ENCODE measurements at places on chromosomes 1 and 21. TPM values are rescaled to one million over a fixed set of nuclear protein-coding genes. Genes with fewer than 3 reads are reported as not detected.
A peak's percentile ranks its signal among the peaks of the same experiment; 100 is the strongest.

The TSTD1 gene
- 59.9 TPM for total RNA-seq

The AGT gene
- total RNA-seq: 0.15 TPM

GRCh38 chr1:78348496-78349284 is 142.1 kb upstream of the PTGFR start:
- no peak for DNase-seq
- no peaks in the 10 kb centered on the region for H3K27me3 ChIP-seq
- no peaks in the 10 kb centered on the region for H3K4me1 ChIP-seq
- H3K4me3 ChIP-seq: no peak overlapping the region
- no peaks in the 10 kb centered on the region for H3K36me3 ChIP-seq

GRCh38 chr1:14765773-14766172 is 167.3 kb downstream of the KAZN start:
- no peak overlapping the region for H3K4me3 ChIP-seq
- no peaks in the 10 kb centered on the region for H3K27me3 ChIP-seq
- no peak overlapping the region for H3K27ac ChIP-seq
- H3K36me3 ChIP-seq: no peaks in the 10 kb centered on the region
- H3K4me1 ChIP-seq: peaks cover 47% of the 10 kb centered on the region

- DNase-seq: no peak
- H3K4me1 ChIP-seq: peaks cover 13% of the 10 kb centered on the region
- H3K27ac ChIP-seq: no peak overlapping the region
- no peaks in the 10 kb centered on the region for H3K27me3 ChIP-seq
- no peaks in the 10 kb centered on the region for H3K36me3 ChIP-seq
These were observed 397.5 kb downstream of the KIF26B start for GRCh38 chr1:245552331-245552730.

GRCh38 chr1:47685763-47686066 is 247.9 kb downstream of the FOXD2 start:
- H3K27me3 ChIP-seq: no peaks in the 10 kb centered on the region
- no peak overlapping the region for H3K27ac ChIP-seq
- DNase-seq: no peak
- H3K36me3 ChIP-seq: no peaks in the 10 kb centered on the region
- H3K4me1 ChIP-seq: peaks cover 64% of the 10 kb centered on the region

DNA sequence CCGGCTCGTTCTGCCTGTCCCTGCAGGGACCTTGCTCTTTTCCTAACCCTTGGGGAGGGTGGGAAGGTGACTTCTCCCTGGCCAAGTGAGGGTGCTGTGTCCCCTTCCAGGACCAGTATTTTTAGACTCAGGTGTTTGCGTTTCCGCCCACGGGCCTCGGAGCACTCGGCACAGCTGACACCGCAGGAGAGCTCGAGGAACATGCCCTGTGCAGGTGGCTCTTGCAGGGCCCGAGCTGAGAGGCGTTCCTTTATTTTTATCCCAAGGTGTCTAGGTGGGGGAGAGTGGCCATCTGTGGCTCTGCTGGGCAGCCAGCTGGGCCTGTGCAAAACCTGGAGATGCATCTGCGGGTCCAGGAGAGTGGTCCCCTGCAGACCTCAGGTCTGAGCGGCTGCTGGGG is 16.0 kb downstream of the PLCH2 start:
- no peaks in the 10 kb centered on the region for H3K36me3 ChIP-seq
- H3K27me3 ChIP-seq: no peaks in the 10 kb centered on the region
- H3K4me1 ChIP-seq: no peaks in the 10 kb centered on the region
- no peak overlapping the region for H3K27ac ChIP-seq

GRCh38 chr1:221865808-221866207 is 123.9 kb upstream of the DUSP10 start:
- H3K27me3 ChIP-seq: no peaks in the 10 kb centered on the region
- no peak overlapping the region for H3K4me3 ChIP-seq
- H3K36me3 ChIP-seq: no peaks in the 10 kb centered on the region
- no peak overlapping the region for H3K27ac ChIP-seq

- no peak overlapping the region for H3K4me3 ChIP-seq
- peaks cover 6% of the 10 kb centered on the region for H3K4me1 ChIP-seq
- no peak overlapping the region for H3K27ac ChIP-seq
- no peaks in the 10 kb centered on the region for H3K36me3 ChIP-seq
These were observed 5.4 kb downstream of the TMEM59 start for GRCh38 chr1:54047384-54048305.

The HTR1D gene
- total RNA-seq: 2.0 TPM

DNA sequence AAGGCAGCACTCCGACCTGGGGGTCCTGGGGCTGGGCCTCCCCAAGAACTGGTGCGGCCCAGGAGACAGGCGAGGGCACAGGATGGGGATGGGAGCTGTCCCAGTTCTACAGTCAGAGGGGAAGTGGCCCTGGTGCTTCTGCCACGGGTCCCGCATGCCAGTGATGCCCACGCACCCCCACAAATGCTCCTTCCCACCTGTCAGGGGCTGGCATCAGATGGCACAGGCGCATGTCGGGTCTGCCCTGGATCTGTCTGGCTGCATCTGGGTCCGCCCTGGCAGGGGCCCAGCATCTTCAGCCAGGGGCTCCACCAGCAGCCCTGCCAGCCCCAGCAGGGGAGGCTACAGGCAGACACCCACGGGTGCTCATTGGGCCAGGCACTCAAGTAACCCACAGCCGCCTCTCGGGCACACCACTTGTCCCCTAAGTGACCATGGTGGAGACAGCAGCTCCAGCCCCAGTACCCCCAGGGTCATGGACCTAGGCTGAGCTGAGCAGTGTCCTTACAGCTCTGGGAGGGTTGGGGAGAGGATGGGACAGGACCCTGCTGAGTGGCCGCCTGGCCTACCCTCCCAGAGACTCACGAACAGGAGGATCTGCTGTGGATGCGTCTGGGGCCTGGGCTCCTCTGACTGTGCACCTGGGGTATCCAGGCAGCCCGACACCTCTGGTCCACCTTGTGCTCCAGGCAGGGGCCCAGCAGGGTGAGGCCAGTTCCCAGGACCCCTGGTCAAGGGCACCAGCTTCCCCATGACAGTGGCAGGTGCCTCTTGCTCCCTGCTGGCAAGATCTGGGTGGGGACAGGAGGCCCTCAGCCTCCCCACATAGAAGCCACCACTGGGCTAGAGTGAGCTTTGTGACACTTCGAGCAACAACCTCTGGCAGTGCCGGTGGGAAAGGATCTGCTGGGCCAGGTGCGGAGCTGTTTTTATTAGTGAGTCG is 5.4 kb downstream of the SMIM1 start:
- H3K4me1 ChIP-seq: peaks cover 11% of the 10 kb centered on the region
- no peak overlapping the region for H3K4me3 ChIP-seq
- DNase-seq: no peak
- peaks cover 7% of the 10 kb centered on the region for H3K27me3 ChIP-seq

- H3K36me3 ChIP-seq: no peaks in the 10 kb centered on the region
- DNase-seq: no peak
- no peaks in the 10 kb centered on the region for H3K27me3 ChIP-seq
- H3K4me1 ChIP-seq: no peaks in the 10 kb centered on the region
- H3K27ac ChIP-seq: no peak overlapping the region
- no peak overlapping the region for H3K4me3 ChIP-seq
These were observed 8.9 kb downstream of the ADAM30 start for GRCh38 chr1:119887427-119887826.

- H3K36me3 ChIP-seq: no peaks in the 10 kb centered on the region
- no peak for DNase-seq
- no peaks in the 10 kb centered on the region for H3K4me1 ChIP-seq
- no peaks in the 10 kb centered on the region for H3K27me3 ChIP-seq
- no peak overlapping the region for H3K4me3 ChIP-seq
These were observed 52.6 kb upstream of the EPS8L3 start for GRCh38 chr1:109816175-109816811.

The RNF186 gene
- not detected for total RNA-seq

The SYT14 gene
- total RNA-seq: 8.9 TPM

GRCh38 chr1:230824919-230825721 is 43.2 kb downstream of the C1orf198 start:
- no peaks in the 10 kb centered on the region for H3K27me3 ChIP-seq
- H3K4me1 ChIP-seq: peaks cover 15% of the 10 kb centered on the region
- no peak overlapping the region for H3K4me3 ChIP-seq
- DNase-seq: no peak
- no peak overlapping the region for H3K27ac ChIP-seq

DNA sequence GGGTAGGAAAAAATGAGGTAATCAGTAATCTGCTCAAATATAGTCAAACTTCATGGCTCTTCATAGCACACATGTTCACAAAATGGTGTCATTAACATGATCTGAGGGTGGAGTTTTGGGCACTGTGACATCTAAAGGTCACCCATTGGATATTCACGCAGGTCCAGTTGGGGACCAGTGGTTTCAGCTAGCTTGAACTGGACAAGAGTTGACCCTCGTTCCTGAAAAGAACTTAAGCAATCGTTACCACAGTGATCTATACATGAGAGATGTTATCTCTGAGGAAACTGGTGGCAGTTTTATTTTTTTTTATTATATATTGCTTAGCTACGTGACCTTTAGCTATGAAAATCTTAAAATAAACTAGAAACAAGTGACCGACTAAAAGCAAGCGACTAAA is 3.0 kb upstream of the OR2C3 start:
- peaks cover 11% of the 10 kb centered on the region for H3K4me1 ChIP-seq
- no peaks in the 10 kb centered on the region for H3K27me3 ChIP-seq
- H3K4me3 ChIP-seq: no peak overlapping the region
- no peaks in the 10 kb centered on the region for H3K36me3 ChIP-seq
- no peak for DNase-seq

The BRDT gene
- total RNA-seq: not detected

DNA sequence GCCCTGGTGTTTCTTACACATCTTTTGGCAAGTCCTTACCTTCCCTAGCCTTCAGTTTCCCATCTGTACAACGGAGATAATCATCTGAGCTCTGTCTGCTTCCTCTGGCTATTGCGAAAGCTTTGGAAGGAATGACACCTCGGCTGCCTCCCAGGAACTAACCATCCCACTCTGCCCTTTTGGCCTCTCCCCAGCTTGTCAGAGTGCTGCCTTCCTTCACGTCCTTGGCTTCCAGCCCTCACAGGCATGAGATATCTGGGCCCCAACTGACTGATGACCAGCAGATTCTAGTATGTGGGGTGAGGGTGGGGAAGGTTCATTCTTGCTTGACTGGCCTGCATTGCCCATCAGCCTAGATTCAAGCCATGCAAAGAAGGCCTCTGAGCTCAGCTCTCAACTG is 253.1 kb upstream of the FGGY start:
- DNase-seq: no peak
- no peaks in the 10 kb centered on the region for H3K36me3 ChIP-seq
- H3K27me3 ChIP-seq: no peaks in the 10 kb centered on the region
- no peak overlapping the region for H3K4me3 ChIP-seq
- H3K4me1 ChIP-seq: no peaks in the 10 kb centered on the region

DNA sequence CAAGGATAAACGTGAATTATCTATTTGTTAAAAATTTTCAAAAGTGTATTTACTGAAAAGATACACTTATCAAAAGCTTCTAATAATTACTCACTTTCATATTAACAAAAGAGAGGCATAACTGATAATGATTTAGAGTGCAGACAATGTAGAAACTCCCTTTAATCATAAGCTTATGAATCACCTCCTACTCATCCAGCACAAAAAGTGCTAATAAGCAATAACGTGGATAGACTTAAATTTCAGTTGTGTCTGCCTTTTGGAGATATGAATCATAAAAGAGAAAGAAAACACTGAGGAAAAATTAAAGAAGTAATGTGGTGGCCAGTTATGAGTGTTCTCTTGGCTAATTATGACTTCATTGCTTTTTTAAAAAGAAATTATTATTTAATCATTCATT is 827.6 kb upstream of the B3GALT2 start:
- no peak overlapping the region for H3K27ac ChIP-seq
- no peaks in the 10 kb centered on the region for H3K27me3 ChIP-seq
- no peaks in the 10 kb centered on the region for H3K4me1 ChIP-seq

- no peaks in the 10 kb centered on the region for H3K36me3 ChIP-seq
- H3K4me1 ChIP-seq: peaks cover 7% of the 10 kb centered on the region
- no peak for DNase-seq
- no peak overlapping the region for H3K4me3 ChIP-seq
These were observed 366.6 kb upstream of the NCAM2 start for GRCh38 chr21:20631633-20632032.

GRCh38 chr1:150225546-150225945 is 10.4 kb downstream of the ANP32E start:
- no peaks in the 10 kb centered on the region for H3K27me3 ChIP-seq
- no peak overlapping the region for H3K27ac ChIP-seq
- no peaks in the 10 kb centered on the region for H3K4me1 ChIP-seq
- no peak overlapping the region for H3K4me3 ChIP-seq
- peaks cover 46% of the 10 kb centered on the region for H3K36me3 ChIP-seq

DNA sequence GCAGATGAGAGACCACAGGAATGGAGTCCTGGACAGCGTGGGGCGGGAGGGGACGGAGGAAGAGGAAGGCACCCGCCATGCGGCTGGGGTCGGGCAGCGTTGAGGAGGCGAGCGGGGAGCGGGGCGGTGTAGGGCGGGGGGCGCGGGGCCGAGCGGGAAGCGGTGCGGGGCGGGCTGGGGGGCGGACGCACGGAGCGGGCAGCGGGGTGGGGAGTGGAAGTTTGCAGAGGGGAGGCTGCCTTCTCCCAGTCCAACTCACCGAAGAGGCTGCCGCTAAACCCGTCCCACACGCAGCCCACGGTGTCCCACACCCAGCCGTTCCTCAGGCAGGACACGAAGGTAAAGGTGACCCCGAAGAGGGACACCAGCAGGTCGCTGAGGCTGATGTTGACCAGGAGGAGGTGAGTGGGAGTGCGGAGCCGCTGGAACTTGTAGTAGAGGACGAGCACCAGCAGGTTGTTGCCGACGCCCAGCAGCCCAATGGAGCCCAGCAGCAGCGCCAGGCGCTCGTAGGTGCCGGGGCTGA is 483 bp downstream of the CHML start:
- H3K4me3 ChIP-seq: peak overlapping the region; percentile 82
- H3K27me3 ChIP-seq: no peaks in the 10 kb centered on the region
- peaks cover 18% of the 10 kb centered on the region for H3K4me1 ChIP-seq
- H3K36me3 ChIP-seq: peaks cover 7% of the 10 kb centered on the region
- DNase-seq: peak; percentile 67

The CELA3B gene
- total RNA-seq: not detected

The TMEM81 gene
- total RNA-seq: 2.1 TPM

The NOS1AP gene
- 2.4 TPM for total RNA-seq

The C1orf52 gene
- 33.2 TPM for total RNA-seq

GRCh38 chr1:248757784-248758195 is 2.2 kb upstream of the LYPD8 start:
- no peak for DNase-seq
- no peak overlapping the region for H3K27ac ChIP-seq
- H3K4me1 ChIP-seq: no peaks in the 10 kb centered on the region
- no peaks in the 10 kb centered on the region for H3K36me3 ChIP-seq

DNA sequence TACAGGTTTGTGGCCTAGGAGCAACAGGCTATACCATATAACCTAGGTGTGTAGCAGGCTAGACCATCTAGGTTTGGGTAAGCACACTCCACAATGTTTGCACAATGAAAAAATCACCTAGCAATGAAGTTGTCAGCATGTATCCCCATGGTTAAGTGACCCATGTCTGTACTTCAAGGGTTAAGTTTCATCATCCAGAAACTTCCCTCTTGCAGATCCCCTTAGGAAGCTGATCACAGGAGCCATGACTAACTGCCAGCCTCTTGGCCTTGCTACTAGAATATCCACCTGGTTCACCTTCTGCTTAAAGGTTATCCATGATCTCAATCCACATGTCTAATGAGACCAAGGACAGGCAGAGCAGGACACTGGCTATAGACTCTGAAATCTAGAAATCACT is 3.5 kb upstream of the UBXN10 start:
- no peak overlapping the region for H3K27ac ChIP-seq
- no peak for DNase-seq
- H3K4me1 ChIP-seq: no peaks in the 10 kb centered on the region
- no peaks in the 10 kb centered on the region for H3K36me3 ChIP-seq
- peaks cover 53% of the 10 kb centered on the region for H3K27me3 ChIP-seq

- no peak overlapping the region for H3K4me3 ChIP-seq
- H3K36me3 ChIP-seq: no peaks in the 10 kb centered on the region
- H3K4me1 ChIP-seq: no peaks in the 10 kb centered on the region
- H3K27me3 ChIP-seq: no peaks in the 10 kb centered on the region
- H3K27ac ChIP-seq: no peak overlapping the region
These were observed 83.2 kb downstream of the CLDN17 start for GRCh38 chr21:30083225-30083945.

Measured in neural progenitor cell (in vitro differentiated cells).